Spleen (tissue), 13 donors: ENCODE measurements at places on chromosomes 5 and 9.

GRCh38 chr9:20442461-20443319 lies 179.6 kb downstream of the MLLT3 start:
- no peak for DNase-seq

GRCh38 chr5:10712574-10713366 lies 48.3 kb downstream of the DAP start:
- DNase-seq: no peak

- DNase-seq: peak; percentile 69
Measured at GRCh38 chr5:134142806-134143205, 28.3 kb downstream of the TCF7 start.

- no peak for DNase-seq
Measured at GRCh38 chr9:132001567-132001966, 78.1 kb downstream of the MED27 start.

GRCh38 chr9:114417511-114417910 lies 29.7 kb upstream of the AKNA start:
- DNase-seq: no peak

DNA sequence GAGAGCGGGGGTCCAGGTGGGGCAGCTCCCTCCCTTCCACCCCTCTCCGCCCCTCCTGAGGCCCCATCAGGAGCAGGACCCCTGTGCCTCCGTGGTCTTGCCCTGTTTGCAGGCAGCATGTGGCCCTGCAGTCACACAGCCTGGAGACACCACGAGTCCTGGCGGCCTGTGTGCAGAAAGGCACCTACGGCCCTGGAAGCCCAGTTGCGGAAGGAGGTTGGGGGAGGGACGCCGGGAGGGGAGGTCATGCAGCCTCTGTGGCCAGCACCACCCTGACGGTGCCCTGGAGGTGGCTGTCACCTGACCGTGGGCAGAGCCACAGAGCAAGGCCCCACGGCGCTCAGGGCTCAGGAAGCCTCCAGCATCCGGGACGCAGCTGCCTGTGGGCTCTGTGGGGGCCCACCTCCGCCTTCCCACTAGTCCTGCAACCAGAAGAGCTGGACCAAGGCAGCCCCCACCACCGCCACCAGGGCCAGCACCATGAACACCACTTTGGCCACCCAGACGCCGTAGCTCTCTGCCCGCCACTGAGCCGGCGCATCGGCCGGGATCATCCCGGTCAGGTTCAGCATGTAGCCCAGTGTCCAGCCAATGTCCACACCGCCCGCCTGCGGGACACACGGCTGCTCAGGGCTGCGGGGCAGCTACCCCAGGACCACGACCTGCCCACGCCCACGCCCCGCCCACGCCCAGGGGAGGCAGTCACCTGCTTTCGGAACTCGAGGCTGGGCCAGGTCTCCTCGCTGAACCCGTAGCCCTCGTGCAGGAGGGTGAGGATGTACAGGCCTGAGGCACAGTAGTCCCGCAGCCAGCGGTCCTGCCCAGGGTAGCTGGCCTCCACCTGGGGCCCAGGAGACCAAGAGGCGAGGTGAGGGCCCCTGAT lies 6.4 kb downstream of the ENTPD8 start:
- peak; percentile 76 for DNase-seq

DNA sequence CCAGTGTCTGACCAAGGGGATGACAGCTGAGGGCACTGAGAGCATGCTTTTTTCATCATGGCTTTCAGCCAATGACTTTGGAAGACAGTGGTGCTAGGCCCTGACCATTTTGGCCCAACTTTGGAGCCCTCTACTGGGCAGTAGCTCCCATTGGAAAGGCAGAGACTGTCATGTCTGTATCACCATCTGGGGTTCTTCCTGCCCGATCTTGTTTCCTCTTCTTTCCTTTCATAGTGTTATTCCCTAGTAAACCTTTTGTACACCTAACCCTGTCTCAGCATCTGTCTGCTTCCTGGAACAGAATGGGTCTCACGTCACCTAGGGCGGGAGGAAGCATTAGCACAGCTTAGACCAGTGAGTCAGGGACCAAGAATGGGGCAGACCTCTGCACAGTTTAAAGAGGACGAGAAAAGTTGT lies 97.4 kb upstream of the MAST4 start:
- no peak for DNase-seq

GRCh38 chr5:168747987-168748777 lies 169.0 kb upstream of the PANK3 start:
- peak; percentile 72 for DNase-seq

DNA sequence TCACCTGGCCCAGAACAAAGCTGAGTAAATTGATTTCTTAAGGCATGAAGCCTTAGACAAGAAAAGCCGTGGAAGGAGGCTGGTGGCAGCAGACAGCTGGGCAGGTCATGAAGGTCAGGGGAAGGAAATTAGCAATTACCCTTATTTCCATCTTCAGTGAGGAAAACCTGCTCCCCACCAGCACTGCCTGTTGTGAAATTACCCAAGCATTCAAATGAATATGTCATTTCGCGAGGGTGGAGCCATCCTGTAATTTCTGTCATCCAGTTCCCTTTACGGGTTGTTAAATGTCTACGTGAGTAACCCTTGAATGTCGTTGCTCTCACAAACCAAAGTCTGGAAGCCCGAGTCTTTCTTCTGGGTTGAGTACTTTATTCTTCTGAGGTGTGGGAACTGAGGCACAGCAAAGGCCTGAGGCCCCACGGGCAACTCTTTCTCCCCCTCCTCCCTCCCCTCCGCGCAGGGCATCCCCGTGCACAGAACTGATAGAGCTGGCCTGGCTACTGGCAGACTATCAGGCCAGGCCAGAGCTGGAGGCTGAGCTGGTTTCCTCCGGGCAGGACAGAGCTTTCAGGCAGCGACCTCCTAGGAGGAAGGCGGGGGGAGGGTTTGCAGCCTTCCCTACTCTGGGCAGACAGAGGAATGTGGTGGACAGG lies 22.0 kb upstream of the AK3 start:
- DNase-seq: peak; percentile 86

- DNase-seq: no peak
Measured at GRCh38 chr9:7137040-7137439, 379.3 kb downstream of the KDM4C start.

DNA sequence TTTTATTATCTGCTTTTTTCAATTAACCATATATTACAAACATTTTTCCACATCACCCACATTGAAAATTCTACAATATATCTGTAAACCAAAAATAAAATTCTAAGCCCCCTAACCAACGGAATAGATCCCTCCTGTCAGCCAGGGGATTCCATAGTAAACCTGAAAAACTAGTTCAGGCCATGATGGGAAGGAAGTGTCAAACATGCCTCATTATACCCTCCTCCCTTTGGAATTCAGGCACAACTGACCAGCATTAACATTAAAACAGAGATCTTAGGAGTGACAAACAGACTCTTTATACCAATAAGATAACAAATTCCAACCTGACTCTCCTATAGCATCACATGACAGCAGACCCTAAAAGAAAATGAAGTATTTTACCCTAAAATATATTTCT lies 113.7 kb upstream of the DMRT1 start:
- no peak for DNase-seq

- no peak for DNase-seq
Measured at GRCh38 chr9:110095161-110095595, 112.8 kb downstream of the C9orf152 start.

DNA sequence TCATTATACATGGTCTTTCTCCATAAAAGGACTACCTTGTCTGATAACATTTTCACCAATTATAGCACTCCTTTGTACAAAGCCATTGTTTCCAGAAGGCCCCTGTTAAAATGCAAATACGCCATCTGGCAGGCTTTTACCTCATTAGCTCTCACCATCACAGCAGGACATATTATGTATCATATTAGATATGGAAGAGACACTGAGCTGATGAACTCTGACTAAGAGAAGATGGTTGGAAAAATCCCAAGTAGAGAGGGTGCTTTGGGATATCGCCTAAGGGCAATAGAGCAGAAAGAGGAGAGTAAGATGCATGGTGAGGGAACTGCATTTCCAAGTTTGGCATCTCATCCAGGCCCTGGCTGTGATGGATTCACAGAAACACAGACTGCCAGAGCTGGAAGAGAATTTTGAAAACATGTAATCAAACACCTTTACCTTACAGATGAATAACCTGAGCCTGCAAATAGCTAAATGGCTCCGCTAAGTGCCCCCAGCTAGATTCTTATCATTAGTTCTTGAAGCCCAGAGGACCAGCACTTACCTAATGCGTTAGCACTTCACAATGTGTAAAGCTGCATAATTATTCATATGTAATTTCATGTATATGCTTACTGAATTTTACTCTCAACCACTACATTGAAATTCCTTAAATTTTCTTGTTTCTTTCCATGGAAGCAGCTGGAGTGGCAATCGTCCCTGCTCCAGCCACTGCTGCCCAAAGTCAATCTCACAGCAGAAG lies 393.6 kb upstream of the IZUMO3 start:
- DNase-seq: no peak

- no peak for DNase-seq
Measured at GRCh38 chr5:161414896-161415295, 131.6 kb downstream of the GABRB2 start.

DNA sequence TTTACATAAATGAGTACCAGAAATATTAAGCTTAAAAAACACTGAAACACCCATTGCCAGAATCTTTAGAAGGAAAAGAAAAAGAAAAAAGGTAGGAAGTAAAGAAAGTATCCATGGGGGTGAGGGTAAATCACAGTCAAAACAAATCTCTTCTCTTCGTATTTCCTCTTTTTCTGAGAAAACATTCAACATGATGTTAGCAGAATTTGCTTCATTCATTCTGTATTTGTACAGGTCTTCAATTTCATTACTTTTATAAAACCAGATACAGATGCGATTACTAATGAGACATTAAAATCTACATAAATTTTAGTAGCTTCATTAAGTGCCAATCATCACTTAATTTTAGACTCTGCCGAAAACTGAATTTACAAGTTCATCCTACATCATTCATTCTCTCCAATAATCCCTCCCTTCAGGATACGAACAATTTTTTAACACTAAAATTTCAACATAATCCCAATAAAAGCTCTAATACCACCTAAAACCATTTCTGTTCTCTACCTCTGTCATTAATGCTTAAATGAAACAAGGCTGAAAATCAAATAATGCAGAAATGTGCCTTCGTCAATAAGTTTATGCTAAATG lies 7.0 kb downstream of the NR3C1 start:
- no peak for DNase-seq

DNA sequence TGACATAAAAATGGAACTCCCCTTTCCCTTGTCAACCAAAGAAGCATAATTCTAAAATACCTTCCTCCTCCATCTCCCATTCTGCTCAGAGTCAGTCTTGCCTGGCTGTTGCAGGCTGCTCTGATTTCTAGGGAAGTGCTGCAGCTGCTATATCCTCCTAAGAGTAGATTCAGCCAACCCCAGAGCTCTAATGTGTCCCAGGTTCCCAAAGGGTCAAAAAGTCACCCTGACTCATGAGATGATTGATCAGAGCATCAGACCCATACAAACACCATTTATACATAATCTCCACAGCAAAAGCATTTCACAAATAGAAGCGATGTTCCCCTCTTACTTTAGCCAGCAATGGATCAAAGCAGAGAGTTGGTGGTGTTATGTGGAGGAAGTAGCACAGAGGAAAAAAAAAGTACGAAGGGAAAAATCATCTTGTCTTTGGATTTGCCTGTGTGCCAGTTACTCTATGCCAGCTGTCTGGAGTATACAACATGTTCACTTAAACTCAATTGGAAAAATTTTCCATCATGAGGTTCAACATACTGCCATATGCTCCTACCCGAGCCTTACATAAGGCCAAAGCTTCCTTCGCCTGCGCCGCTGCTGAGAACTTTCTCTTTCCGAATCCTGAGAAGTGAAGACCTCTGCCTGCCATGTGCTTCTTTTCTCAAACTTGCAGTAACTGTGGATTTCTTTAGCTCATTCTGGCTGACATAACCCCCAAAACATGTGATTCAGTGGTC lies 258.0 kb downstream of the TLE4 start:
- DNase-seq: no peak

GRCh38 chr5:74935752-74936091 lies 69.5 kb upstream of the FAM169A start:
- no peak for DNase-seq

DNA sequence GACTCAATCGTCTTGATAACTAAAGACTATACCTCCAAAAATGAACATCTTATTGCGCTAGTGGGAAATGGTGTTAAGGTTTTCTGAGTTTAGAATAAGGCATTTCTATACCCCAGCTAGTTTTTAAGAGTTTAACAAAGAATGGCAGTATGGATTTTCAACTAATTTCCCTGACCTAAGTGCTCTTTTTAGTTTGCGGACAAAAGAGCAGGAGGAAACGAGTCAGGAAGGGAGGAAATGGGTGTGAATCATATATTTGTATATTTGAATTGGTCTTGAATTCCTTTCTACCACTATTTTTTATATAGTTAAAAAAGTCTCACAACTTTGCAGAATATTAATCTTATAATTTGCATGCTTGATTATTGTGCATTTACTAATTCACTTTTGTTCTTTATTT lies 516.3 kb upstream of the ZNF608 start:
- DNase-seq: no peak

DNA sequence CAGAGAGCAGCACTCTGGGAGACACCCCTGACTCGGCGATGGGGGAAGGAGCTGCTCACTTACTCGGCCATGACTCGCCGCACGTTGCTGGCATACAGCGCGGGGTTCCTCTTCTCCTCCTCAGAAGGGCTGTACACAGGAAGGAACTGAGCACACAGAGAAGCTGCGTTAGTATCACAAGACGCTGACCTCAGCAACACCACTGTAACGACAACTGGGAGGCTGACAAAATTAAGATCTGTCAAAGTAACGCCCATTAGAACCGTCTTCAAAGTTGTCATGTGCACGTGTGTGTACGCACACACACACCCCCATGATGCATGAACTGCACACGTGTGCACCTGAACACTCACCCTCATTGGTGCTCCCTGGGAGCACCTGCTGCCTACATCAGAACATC lies 32.1 kb upstream of the SLC6A3 start:
- DNase-seq: peak; percentile 92

DNA sequence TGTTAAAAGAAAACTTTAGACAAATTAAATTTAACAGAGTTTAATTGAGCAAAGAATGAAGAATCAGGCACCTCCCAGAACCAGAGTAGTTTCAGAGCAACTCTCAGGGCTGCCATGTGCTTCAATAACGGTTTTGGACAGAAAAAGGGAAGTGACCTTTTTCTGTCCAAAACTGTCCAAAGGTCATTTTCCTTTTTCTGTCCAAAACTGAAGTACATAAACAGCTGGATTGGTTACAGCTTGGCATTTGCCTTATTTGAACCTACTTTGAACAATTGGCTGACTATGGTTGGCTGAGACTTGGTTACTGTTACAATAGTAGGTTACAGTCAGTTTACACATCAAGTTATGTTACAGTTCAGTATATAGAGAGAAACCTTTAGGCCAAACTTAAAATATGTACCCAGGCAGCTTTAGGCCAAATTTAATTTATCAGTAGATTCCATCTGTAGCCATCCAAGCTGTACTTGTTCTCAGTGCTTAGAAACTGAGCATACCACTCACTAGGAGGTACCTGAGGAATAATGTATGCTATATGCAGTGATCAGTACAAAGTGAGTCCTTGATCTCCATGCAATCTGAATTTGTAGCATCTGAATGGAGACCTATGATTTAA lies 44.0 kb downstream of the C9orf85 start:
- no peak for DNase-seq

DNA sequence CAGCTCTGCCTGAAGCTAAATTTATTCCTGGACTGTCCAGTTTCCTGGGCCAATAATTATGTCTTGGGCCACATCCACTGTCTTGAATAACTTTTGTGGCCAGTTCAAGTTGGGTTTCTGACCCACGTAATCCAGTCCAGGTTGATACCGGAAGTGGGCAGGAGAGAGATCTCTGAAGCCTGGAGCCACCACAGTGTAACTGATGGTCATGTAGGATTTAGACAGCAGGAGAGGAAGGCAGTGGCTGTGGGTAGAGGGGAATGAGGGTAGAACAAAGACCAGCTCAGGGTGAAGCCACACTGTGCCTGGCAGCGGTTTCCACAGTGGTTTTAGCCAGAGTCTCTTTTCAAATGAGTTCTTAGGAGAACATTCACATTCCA lies 30.2 kb downstream of the SH3PXD2B start:
- DNase-seq: no peak
